ENCODE measurements at places on chromosomes 5 and 9.

DNA sequence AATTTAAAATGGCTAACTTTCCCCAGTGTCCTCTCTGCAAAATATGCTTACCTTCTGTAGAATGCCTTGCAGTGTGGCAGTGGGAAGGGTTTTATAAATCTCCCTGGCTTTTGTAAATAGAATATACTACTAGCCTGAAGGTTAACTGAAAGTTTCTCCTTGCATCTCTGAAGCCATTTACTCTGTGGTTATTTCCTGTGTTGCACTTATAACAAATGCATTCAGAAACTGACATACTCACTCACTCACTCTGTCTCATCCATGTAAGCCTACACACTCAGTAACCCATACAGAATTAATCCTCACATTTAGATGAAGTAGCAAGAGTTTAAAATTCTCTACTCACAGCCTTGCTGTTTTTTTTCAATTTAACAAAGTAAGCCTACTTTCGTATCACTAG lies 87.1 kb upstream of the SH3GL2 start:
- DNase-seq: no peak

- no peak for DNase-seq
These were observed 320.3 kb downstream of the DMAC1 start for GRCh38 chr9:7479300-7479699.

DNA sequence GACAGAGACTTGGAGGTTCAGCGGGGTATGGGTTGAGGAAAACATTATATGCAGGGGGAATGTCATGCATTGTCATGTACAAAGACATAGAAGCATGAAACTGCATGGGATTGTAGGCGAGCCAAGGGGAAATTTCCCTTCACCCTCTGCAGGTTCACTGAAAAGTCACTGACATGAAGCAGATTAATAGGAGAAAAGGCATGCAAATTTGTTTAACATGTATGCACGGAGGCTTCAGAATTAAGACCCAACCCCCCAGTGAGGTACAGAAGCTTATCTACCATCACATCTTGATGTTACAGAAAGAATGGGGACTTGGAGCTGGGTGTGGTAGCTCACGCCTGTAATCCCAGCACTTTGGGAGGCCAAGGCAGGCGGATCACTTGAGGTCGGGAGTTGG lies 18.5 kb downstream of the NIM1K start:
- DNase-seq: no peak

- no peak for DNase-seq
These were observed 166.1 kb downstream of the MACROH2A1 start for GRCh38 chr5:135232958-135233357.

- DNase-seq: no peak
These were observed at the start of gene ZDHHC11 for GRCh38 chr5:850511-851006. Gene ZDHHC11 (minus strand): TSS chr5:850986. CDS start chr5:850602, 384 bp downstream.

DNA sequence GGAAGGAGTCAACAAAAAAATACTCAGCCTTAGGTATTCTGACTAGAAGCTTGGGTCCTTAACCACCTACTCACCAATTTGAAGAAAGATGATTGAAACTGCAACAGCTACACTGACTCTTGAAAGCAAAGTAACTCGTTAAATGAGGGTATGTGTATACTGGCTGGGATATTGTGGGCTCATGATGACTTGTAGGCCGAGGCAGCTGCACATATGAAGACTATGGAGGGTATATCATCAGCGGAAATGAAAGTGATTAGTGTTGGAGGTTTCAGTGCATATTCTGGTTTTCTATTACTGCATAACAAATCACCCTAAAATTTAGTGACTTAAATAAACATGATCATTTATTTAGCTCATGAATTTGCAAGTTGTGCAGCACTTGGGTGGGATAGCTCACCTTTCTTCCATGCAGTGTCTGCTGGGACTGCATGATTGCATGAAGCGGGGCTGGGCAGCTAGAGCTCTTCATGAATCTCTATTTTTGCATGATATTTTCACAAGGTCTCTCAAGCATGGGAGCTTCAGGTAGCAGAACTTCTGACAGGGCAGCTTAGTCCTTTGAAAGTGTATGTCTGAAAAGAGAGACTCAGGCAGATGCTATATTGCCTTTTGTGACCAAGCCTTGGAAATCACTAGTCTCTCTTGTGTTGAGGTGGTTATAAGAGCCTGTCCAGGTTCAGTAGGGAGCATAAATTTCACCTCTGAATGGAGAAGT lies 96.1 kb upstream of the CDKN2B start:
- DNase-seq: no peak

DNA sequence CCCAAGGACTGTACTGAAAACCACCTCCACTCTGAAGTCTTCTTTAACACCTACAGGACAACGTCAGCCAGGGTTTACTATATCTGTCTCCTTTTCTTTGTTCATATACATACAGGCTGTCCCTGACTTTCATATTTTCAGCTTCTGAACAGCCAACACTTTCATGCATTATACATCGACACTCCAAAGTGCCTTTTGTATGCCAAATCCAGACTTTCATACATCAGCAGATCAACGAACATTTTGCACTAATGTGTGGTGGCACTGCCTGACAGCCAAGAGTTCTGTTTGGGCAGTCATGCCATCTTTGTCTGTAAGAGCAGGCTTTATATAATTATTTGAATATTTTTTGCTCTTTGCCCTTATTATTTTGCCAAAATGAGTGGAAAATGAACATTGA lies 487.4 kb downstream of the CETN3 start:
- DNase-seq: no peak

DNA sequence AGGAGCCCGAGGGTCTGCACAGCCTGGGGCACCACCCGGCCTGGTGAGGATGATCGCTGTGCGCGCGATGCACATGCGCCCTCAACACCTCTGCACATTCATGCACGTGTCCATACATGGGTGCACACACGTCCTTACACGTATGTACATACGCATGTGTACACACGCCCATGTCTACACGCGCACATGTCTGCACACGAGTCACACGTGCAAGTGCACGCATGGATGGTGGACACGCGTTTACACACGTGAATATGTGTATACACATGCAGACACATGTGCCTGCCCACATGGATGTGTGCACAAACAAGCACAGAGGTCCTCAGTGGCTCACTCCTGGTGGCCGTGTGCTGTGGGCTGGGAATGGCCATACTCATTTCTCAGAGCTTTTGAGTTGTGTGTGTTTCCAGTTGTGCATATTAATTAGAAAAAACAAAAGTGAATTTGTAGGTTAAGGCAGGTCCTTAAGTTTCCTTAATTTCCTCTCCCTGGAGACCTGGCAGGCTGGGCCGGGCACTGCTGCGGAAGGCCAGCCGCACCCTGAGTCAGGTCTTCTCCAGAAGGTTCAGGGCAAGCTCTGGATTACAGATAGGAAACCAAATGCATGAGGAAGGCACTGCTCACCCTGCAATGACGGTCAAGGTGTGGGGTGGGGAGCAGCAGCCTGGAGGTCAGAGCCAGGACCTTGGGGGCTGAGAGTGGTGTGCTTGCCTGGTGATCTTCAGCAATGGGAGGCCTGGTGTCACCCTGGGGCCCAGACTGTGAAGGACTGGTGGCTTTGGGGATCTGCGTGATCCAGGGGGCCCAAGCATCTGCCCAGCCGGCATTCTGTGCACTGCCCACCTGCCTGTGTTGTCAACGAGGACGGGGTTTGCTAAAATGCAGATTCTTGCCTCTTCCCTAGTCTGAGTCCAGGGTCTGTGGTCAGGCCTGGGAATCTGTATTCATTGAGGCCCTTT lies 1.3 kb upstream of the RNU6ATAC start:
- DNase-seq: peak; percentile 57

DNA sequence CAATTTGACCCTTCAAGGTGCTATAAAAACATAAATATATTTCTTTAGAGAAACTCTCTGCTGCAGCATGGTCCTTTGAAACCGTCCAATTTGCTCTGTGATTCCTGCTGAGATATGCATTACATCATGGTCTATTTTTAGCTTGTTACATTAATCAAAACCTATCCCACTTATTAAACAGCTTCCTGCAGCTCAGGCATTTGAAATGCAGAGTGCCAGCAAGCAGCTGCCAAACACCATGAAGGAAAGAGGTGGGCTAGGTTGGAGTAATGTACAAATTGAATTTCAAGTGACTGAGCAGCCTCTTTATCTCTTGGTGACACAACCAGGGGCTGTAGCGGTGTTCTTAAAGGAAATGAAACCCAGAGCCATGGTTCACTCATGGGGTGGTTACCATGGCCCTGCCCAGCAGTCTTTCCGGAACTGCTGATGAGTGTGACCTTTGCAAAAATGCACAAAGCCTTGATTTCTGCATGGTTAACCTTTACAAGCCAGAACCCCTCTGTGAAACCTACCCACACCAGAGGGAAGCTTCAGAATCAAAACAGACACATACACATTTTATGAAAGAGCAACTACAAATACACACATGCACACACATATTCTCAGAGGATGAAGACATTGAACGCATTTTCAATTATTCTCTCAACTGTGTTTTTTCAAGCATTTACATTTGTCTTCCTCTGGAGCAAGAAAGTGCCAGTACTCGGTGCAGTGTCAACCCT lies 155.8 kb upstream of the ZNF608 start:
- DNase-seq: peak; percentile 16

GRCh38 chr9:77826621-77827020 lies 178.5 kb upstream of the GNA14 start:
- DNase-seq: no peak

DNA sequence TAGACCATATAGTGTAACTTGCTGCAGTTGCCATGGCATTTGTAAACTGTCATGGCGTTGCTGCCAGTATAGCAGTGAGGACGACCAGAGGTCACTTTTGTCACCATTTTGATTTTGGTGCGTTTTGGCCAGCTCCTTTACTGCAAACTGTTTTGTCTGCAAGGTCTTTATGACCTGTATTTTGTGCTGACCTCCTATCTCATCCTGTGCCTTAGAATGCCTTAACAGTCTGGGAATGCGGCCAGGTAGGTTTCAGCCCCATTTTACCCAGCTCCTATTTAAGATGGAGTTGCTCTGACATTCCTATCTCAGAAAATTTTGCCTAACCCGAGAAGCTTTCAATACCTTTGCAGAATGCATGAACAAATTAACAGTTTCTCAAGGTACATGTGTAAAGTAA lies 914.4 kb upstream of the ACO1 start:
- no peak for DNase-seq

DNA sequence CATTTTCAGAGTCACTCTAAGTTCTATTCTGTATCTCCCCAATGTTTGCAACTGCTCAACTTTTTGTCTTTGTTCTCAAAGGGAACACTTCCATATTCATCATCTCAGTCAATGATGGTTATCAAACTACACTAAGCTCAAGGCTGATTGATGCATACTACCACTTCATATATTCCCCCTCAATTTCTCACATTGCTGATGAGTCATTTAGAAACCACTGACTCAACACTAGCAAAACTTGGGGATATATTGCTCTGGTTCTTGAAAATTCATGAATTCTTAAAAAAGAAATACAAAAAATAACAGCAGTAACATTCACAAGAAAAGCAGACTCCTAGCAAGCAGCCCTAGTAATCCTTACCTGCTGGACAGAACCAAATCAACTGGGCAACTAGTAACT lies 52.2 kb downstream of the ABHD17B start:
- DNase-seq: no peak

DNA sequence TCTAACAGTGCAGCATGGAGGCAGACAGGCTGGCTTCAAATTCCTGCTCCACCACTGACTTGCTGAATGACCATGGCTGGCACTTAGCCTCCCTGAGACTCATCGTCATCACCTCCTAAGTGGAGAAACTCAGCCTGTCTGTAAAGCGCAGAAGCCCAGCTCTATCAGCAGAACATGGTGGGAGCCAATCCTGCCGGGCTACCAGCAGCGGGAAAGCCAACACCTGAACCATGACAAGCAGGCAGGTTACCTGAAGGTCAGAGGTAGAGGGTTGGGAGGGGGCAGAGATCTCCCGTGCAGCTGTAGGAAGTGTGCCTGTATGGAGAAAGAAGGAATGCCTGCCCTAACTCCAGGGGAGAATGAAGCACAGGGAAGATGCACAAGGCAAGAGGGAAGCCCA lies 72.6 kb upstream of the LRRTM2 start:
- no peak for DNase-seq

DNA sequence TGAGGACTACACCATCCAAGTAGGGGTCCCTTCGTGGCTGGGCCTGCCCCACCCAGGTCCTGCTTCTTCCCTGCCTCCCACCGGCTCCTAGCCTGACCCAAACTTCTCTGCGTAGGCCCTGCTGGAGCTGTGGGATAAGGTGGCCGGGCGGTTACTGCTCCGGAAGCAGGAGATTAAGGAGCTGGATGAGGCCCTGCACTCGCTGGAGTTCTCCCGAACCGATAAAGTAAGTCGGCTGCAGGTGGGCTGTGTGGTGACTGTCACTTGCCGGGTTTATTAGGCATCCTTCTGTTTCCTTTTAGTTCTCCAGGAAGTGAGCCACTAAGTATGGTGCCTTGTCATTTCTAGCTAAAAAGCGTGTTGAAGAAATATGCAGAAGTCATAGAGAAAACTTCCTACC lies 7.0 kb downstream of the CCDC180 start:
- DNase-seq: no peak

GRCh38 chr9:18006591-18006990 lies 427.7 kb downstream of the SH3GL2 start:
- DNase-seq: no peak

DNA sequence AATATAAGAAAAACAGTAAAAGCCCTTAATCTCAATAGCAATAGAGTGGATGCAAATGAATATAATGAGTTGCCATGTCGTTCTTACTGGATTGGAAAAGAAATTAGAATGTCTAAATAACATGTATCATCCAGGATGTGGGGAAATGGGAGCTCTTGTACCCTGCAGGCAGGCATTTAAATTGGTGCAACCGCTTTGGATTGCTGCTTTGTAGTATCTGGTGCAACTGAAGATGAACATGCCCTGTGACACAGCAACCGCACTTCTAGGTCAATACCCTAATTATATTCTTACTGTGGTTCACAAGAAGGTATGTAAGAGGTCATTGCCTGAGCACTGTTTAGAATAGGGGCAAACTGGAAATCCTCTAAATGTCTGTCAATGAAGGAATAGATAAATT lies 18.9 kb downstream of the MRPS30 start:
- DNase-seq: no peak

- DNase-seq: no peak
These were observed 79.7 kb upstream of the ASTN2 start for GRCh38 chr9:117494401-117495090.

DNA sequence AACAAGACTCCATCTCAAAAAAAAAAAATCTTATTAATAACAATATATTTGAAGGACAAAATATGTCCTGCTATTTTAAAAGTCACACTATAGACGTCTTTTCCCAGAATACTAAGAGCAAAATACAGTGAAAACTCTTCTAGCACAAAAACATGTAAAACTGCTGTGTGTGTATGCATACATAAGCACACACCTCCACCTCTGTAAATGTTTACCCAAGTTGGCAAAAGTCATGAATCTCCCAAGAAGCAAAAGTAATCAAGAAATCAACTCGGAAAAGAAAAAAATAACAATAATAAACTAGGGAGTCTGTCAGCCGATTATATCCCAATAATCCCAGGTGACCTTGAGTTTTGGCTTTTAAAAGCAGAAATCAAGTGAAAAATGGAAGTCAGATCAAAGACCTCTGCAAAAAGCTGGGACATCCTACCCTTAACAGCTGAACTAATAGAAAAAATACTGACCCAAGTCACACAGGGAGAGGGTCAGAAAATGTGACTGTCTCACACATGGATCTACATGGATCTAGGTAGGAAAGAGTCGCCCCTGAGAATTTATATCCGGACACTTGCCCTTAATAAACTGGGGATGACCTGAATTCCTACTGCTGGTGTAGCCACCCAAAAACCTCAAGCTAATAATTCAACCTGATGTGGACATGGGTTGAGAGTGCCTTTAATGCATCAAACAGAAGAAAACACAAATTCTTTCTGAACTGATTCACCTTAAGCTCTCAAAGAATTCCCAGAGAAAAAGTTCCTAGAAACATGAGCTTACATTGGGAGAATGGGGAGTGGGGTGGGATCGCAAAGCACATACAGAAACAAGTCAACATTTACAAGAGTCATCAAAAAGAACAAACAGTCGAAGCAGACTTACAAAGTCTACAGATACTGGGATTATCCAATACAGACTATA lies 29.9 kb downstream of the LPAR1 start:
- DNase-seq: no peak
